ENCODE measurements at places on chromosomes 11 and 22. TPM values are rescaled to one million over a fixed set of nuclear protein-coding genes. Genes with fewer than 3 reads are reported as not detected.
A peak's percentile ranks its signal among the peaks of the same experiment; 100 is the strongest.

DNA sequence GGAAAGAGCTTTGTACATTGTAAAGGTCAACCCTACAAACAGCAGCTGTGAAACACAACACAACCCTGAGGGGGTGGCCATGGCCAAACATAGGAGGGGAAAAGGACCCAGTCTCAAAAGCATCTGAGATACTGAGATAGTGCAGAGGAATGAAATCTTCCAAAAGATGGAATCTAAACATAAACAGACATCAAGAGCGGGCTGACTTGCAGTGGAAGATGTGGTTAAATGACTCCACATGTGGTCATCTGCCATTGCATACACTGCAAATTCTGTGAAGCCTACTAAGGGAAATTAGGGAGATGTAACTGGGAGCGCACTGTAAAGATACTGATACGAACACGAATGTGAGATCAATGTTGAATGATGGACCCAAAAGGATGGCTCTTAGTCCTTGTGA lies 22.0 kb downstream of the BDNF start:
- H3K27ac ChIP-seq: no peak overlapping the region
- H3K4me3 ChIP-seq: no peak overlapping the region
- no peaks in the 10 kb centered on the region for H3K27me3 ChIP-seq
- H3K36me3 ChIP-seq: no peaks in the 10 kb centered on the region

- H3K4me1 ChIP-seq: no peaks in the 10 kb centered on the region
- H3K27me3 ChIP-seq: peaks cover 25% of the 10 kb centered on the region
- H3K27ac ChIP-seq: no peak overlapping the region
- H3K4me3 ChIP-seq: no peak overlapping the region
- peaks cover 1% of the 10 kb centered on the region for H3K36me3 ChIP-seq
- no peak for DNase-seq
Observed at GRCh38 chr11:12024254-12024926, 16.0 kb upstream of the DKK3 start.

DNA sequence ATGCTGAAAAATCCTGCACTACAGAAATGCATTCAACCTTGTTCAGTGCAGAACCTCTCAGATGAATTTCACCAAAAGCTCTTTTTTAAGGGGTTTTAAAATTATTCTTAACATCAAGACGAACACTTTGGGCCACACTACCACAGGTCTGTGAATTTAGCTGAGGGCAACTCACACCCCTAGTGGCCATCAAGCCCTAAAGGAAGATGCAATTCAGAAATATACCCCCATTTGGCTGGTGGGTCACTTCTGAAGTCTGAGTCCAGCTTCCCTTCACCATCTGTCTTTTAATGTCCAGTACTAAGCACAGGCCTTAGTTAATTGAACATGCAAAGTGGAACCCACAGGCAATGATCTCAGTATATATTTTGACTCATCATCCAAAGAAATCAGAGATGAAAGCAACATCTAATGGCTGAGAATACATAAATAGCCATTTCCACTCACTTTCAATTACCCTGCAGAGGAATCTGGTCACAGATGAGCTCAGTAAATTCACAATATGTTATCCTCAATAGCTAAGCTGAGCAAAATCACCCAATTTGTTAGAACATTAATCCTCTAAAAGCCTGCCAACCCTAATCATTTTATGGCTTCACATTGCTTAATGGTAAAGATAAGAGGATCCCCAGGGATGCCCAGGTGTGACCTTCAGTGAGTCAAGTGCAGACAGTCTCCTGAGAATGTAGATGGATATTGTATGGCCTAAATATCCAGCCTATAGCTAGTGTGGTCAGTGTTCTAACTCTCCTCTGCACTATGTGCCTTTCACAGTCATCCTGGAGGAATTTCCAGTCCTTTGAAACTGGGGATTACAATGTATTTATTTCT lies 50.3 kb downstream of the FAM76B start:
- no peak overlapping the region for H3K4me3 ChIP-seq
- DNase-seq: no peak
- H3K27me3 ChIP-seq: peaks cover 2% of the 10 kb centered on the region
- no peaks in the 10 kb centered on the region for H3K36me3 ChIP-seq

- no peaks in the 10 kb centered on the region for H3K27me3 ChIP-seq
- peaks cover 68% of the 10 kb centered on the region for H3K4me1 ChIP-seq
- peak overlapping the region; percentile 94 for H3K27ac ChIP-seq
- peaks cover 28% of the 10 kb centered on the region for H3K36me3 ChIP-seq
- DNase-seq: no peak
- peak overlapping the region; percentile 95 for H3K4me3 ChIP-seq
Observed at GRCh38 chr11:67429038-67429668, 859 bp downstream of the RPS6KB2 start.

GRCh38 chr22:37855462-37855861 lies 6.2 kb downstream of the EIF3L start:
- H3K36me3 ChIP-seq: peaks cover 58% of the 10 kb centered on the region
- H3K27me3 ChIP-seq: no peaks in the 10 kb centered on the region

- peaks cover 6% of the 10 kb centered on the region for H3K4me1 ChIP-seq
- H3K27ac ChIP-seq: peak overlapping the region; percentile 28
- no peaks in the 10 kb centered on the region for H3K27me3 ChIP-seq
- DNase-seq: no peak
Observed at GRCh38 chr11:47611348-47611794, 17.2 kb upstream of the C1QTNF4 start.

DNA sequence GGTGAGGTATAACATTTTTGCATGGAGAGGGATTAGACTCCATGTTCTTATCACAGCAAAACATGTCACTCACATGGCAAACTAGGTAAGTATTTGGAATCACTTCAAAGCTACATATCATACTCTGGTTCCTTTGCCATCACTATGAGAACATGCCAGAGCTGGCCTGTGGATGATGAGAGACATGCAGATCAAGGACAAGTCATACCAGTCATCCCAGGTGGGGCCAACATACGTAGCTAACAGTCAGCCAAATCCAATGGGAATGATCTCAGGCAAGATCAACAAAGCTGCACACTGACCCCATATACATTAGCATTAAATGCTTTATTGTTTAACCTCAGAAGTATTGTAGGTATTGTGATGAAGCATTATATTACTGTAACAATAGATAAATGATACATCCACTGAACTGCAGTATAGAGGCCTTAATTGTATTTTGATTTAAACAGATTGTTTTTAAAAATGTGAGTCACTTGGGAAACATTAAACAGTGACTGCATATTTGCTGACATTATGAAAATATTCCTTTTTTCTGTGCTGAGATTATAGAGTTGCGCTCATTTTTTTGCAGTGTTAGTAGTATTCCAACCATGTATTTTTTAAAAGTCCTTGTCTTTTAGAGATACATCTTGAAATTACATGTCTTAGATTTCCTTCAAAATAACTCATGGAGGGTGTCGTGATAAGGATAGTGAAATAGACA lies 37.3 kb upstream of the ARL14EP start:
- peaks cover 12% of the 10 kb centered on the region for H3K27me3 ChIP-seq
- H3K27ac ChIP-seq: no peak overlapping the region
- H3K4me3 ChIP-seq: no peak overlapping the region
- DNase-seq: no peak

DNA sequence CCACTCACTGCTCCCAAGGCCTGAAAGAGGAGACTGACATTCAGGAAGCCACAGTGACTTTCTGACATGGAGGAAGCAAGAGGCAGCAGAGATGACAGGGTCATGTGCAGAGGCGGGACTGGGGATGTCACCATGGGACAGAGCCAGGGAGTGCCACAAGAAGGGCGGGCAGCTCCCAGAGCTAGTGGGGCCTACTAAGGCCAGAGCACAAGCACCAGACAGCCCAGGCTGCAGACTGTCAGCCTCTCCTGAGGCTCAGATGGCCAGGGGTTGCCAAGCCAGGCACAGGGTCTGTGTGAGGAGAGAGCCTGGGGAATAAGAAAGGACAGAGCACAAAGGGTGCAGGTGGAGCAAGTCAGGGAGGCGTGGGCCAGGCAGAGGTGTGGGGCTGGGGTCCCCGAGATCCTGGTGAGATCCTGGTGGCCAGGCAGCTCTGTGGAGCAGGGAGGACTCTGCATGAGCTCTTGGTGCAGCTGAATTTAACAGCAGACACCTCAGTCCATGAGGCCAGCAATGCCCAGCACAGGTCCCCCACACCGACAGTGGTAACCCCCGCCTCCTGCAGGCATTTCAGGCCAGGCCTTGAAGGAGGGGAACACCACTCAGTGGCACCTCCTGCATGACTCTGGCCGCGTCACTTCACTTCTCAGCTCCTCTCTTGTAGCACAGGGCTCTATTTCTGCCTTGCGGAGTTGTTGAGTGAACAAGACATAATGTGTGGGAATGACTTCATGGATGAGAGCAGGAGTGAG lies 52.3 kb downstream of the SGSM3 start:
- H3K4me1 ChIP-seq: peaks cover 3% of the 10 kb centered on the region
- H3K4me3 ChIP-seq: no peak overlapping the region
- peak overlapping the region; percentile 16 for H3K27ac ChIP-seq
- peaks cover 43% of the 10 kb centered on the region for H3K36me3 ChIP-seq
- no peak for DNase-seq
- no peaks in the 10 kb centered on the region for H3K27me3 ChIP-seq

- no peaks in the 10 kb centered on the region for H3K36me3 ChIP-seq
- peak overlapping the region; percentile 36 for H3K27ac ChIP-seq
- no peaks in the 10 kb centered on the region for H3K4me1 ChIP-seq
- H3K4me3 ChIP-seq: no peak overlapping the region
Observed at GRCh38 chr22:47374273-47374771, 611.9 kb downstream of the TBC1D22A start.

GRCh38 chr11:108997826-108998225 lies 333.0 kb downstream of the DDX10 start:
- no peaks in the 10 kb centered on the region for H3K36me3 ChIP-seq
- peaks cover 11% of the 10 kb centered on the region for H3K27me3 ChIP-seq
- no peak overlapping the region for H3K27ac ChIP-seq
- no peak overlapping the region for H3K4me3 ChIP-seq

ART1 gene
- not detected for total RNA-seq

OR51L1 gene
- total RNA-seq: not detected
